ENCODE measurements at places on chromosomes 4 and X. TPM values are rescaled to one million over a fixed set of nuclear protein-coding genes. Genes with fewer than 3 reads are reported as not detected.

DNA sequence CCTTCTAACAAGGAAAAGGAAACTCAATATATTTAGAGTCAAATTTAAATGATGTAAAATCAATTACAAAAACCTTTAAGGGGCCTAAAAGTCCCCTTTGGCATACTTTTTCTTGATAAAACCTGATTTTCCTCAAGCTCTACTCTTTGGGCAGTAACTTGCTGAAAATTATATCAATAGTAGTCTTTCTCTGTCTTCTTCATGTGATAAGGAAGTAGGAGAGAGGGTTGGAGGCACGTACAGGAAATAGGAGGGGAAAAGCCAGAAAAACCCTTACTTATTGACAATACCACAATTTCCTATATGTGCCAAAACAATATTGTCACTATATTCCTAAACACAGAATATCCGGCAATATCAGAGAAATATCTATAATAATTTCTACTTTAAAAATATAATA is 9.6 kb downstream of the RHOH start:
- no peak for DNase-seq
- H3K27ac ChIP-seq = no peak overlapping the region
- H3K27me3 ChIP-seq = no peaks in the 10 kb centered on the region
- no peaks in the 10 kb centered on the region for H3K4me1 ChIP-seq
- H3K4me3 ChIP-seq = no peak overlapping the region
- H3K36me3 ChIP-seq = no peaks in the 10 kb centered on the region

IL9R gene
- total RNA-seq = not detected

DNA sequence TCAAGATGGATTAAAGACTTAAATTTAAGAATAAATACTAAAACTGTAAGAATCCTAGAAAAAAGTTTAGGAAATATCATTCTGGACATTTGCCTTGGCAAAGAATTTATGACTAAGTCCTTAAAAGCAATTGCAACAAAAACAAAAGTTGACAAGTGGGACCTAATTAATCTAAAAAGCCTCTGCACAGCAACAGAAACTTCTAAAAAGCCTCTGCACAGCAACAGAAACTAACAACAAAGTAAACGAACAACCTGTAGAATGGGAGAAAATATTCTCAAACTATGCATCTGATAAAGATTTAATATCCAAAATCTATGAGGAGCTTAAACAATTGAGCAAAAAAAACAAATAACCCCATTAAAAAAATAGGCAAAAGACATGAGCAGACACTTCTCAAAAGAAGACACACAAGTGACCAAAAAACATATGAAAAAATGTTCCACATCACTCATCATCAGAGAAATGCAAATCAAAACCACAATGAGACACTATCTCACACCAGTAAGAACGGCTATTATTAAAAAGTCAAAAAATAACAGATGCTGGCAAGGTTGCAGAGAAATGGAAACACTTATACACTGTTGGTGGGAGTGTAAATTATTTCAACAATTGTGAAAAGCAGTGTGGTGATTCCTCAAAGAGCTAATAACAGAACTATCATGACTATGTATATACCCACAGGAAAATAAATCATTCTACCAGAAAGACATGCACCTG is 5.5 kb upstream of the OPRPN start:
- no peak overlapping the region for H3K27ac ChIP-seq
- H3K27me3 ChIP-seq = no peaks in the 10 kb centered on the region
- H3K36me3 ChIP-seq = no peaks in the 10 kb centered on the region
- DNase-seq = no peak

EMCN gene
- 40.0 TPM for total RNA-seq

DNA sequence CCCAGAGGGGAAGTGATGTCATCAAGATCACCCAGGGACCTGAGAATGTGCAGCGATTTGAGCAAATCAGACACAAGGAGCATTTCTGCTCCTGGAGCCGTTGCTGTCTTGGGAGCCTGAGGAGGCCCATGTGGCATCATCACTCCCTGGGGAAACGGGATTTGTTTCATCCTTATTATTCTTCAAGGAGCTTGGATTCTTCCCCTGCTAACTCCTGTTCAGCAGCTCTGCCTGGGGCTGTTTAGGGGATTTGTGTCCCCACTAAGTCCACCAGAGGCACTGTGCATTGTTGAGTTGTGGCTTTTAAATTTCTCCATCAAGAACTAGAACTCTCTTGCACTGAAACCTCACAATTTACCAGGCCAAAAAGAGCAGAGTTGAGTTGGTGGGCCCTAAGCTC is 104.2 kb upstream of the MSX1 start:
- no peak overlapping the region for H3K4me3 ChIP-seq
- H3K36me3 ChIP-seq = no peaks in the 10 kb centered on the region
- DNase-seq = no peak

GRCh38 chr4:173498023-173498422 is 32.0 kb downstream of the HAND2 start:
- no peak for DNase-seq
- no peak overlapping the region for H3K27ac ChIP-seq
- H3K27me3 ChIP-seq = peaks cover 43% of the 10 kb centered on the region
- no peaks in the 10 kb centered on the region for H3K4me1 ChIP-seq

GRCh38 chr4:152468408-152468807 is 67.5 kb downstream of the FBXW7 start:
- H3K36me3 ChIP-seq = no peaks in the 10 kb centered on the region
- H3K4me1 ChIP-seq = peaks cover 11% of the 10 kb centered on the region
- H3K4me3 ChIP-seq = no peak overlapping the region
- no peak for DNase-seq

DNA sequence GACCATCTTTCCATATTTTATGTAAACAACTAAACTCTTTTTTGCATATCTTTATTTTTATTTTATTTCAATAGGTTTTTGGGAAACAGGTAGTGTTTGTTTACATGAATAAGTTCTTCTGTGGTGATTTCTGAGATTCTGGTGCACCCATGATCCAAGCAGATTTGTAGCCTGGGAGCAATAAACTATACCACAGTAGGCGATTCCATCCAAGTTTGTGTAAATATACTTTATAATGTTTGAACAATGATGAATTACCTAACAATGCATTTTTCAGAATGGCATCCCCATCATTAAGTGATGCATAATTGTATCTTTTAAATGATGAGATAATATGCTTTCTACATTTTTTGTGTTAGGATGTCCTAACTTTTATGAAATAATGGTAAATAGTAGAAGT is 39.2 kb upstream of the CYSLTR1 start:
- no peaks in the 10 kb centered on the region for H3K27me3 ChIP-seq
- H3K27ac ChIP-seq = no peak overlapping the region
- H3K4me1 ChIP-seq = no peaks in the 10 kb centered on the region
- H3K36me3 ChIP-seq = no peaks in the 10 kb centered on the region
- H3K4me3 ChIP-seq = no peak overlapping the region
- no peak for DNase-seq

GRCh38 chr4:139782926-139783522 is 117.4 kb downstream of the MGST2 start:
- H3K27me3 ChIP-seq = no peaks in the 10 kb centered on the region
- no peak for DNase-seq
- no peak overlapping the region for H3K4me3 ChIP-seq
- no peaks in the 10 kb centered on the region for H3K4me1 ChIP-seq

- DNase-seq = peak; percentile 63
- H3K4me1 ChIP-seq = no peaks in the 10 kb centered on the region
Measured at GRCh38 chr4:165464813-165465381, 86.1 kb downstream of the CPE start.

DNA sequence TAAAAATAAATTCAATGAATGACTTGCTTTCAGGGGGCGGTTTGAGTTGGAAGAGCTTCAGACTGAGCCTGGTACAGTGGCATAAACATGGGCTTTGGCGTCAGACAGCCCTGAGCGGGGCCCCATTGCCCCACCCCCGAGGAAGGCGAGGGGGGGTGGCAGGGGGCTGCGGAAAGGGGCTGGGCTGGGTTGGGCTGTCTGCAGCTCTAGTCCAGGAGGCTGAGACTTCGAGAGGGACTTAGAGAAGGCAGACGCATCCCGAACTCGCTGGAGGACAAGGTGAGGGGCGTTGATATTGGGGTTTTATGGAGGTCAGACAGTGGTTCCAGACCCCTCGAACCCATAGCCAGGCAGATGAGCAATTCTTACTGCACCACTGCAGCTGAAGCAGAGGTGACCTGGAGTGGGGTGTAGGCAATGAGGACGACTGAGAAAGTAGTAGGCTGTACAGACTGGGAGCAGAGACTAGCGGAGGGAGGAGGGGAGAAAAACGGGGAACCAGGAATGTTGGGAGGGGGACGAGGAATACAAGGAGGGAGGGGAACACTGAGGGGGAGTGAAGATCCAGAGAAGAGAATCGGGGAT is at the start of gene MAGED2:
Gene MAGED2 (plus strand): TSS at position 222 of the 585 bp plus-strand sequence. CDS start 1,587 bp downstream, outside the sequence.
- peaks cover 12% of the 10 kb centered on the region for H3K4me1 ChIP-seq
- peak within 1 kb of the TSS; percentile 89 for H3K27ac ChIP-seq
- H3K27me3 ChIP-seq = no peaks in the 10 kb centered on the region

All from adrenal gland (tissue), 19 donors.